ENCODE measurements at places on chromosomes 4 and X. TPM values are rescaled to one million over a fixed set of nuclear protein-coding genes. Genes with fewer than 3 reads are reported as not detected.

DNA sequence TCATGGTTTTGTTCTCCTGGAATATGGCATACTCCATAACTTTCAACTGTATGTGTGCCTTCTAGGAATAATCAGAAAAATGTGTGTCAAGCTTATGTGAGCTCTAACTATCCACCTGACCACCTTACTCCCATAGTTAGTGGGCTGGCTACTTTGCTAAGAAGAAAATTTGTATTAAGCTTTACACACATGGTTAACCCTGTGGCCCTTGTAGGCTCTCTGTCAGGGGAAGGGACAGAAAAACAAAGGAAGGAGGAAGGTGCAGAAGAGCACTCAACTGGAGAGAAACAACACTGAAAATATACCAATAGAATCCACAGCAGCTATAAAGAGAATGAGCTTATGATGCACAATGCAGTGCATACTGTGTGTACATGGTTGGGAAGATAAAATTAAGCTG is 84.6 kb downstream of the PPP3CA start:
- DNase-seq: no peak

DNA sequence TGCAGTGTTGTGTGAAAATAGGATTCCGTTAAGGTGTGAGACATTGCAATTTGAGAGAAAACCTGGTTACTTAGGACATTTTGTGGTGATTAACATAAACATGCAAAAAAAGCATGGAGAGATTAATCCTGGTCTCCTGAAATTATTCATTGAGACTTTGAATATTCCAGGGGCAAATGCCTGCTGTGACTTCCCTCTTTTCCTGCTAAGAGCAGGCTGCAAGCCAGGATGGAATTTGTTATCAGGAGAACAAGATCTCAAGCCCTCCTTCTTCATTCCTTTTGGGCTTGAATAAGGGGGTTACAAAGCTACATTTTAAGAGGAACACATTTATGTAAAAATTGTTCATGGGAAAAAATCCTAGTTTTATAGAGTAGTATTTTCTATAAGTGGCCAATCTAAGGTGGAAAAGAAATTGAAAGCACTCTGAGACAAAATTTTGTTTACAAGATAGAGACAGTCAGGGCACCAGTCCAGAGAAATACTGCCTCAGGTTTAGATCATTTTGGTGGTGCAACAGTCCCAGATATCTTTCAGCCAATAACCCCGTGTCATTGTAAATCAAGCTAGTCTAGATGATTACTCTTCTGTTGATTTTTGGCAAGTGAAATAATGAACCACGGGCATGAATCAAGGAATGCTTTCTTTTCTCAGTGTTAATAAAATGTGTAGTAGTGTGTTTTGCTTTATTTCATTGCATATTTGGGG is 1528.3 kb upstream of the AGA start:
- DNase-seq: no peak

DNA sequence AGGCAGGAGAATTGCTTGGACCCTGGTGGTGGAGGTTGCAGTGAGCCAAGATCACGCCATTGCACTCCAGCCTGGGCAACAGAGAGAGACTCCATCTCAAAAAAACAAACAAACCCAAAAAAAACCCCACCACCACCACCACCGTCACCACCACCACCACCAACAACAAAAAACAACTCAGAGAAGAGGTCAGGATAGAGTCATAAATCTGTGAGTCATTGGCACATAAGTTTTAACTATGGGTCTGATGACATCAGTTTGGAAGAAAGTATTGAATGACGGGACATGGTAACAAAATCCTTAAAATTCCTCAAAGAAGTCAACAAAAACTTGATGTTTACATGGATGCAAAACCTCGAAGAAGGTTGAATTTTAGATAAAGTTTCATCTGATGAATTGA is 288.0 kb upstream of the SFRP2 start:
- no peak for DNase-seq

The RHOH gene
- 0.50 TPM for polyA plus RNA-seq

The UGT2B10 gene
- not detected for polyA plus RNA-seq

DNA sequence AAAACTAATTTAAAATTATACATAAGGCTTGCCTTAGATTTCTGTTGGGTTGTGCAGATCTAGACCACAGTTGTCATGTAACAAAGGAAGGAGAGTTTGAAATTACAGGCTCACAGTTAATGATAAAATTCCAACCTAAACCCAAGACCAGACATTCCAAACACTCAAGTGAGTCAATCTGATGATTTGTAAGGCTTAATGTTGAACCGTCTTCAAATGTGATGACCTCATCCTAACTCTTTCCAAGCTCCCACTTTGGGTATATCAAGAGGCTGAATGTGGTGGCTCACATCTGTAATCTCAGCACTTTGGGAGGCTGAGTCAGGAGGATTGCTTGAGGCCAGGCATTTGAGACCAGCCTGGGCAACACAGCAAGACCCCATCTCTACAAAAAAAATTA is 149.2 kb downstream of the TBL1X start:
- DNase-seq: no peak

DNA sequence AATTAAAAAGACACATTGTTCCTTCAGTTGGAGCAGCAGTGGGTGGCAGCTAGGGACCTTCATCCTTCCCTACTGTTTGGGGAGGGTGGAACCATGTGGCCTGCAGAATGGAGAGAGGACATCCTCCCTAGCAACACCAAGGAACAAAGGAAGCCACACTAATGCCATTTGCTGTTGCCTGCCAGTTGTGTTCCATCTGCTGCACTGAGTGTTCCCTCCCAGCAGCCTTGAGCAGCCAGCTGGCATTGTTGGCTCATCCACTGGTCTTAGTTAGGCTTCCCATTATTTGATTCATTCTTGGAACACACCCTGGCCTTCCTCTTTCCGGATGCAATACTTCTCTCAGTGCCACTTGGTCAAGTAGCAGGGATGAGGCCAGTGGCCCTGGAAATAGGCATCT is 25.0 kb upstream of the HMGB3 start:
- DNase-seq: no peak

- no peak for DNase-seq
These were observed 87.7 kb upstream of the WWC2 start for GRCh38 chr4:183011213-183011907.

The CT45A5 gene
- not detected for polyA plus RNA-seq

- no peak for DNase-seq
These were observed 214.0 kb downstream of the FBXW7 start for GRCh38 chr4:152321923-152322322.

- DNase-seq: no peak
These were observed 1657.4 kb upstream of the IGFBP7 start for GRCh38 chr4:58767598-58767997.

DNA sequence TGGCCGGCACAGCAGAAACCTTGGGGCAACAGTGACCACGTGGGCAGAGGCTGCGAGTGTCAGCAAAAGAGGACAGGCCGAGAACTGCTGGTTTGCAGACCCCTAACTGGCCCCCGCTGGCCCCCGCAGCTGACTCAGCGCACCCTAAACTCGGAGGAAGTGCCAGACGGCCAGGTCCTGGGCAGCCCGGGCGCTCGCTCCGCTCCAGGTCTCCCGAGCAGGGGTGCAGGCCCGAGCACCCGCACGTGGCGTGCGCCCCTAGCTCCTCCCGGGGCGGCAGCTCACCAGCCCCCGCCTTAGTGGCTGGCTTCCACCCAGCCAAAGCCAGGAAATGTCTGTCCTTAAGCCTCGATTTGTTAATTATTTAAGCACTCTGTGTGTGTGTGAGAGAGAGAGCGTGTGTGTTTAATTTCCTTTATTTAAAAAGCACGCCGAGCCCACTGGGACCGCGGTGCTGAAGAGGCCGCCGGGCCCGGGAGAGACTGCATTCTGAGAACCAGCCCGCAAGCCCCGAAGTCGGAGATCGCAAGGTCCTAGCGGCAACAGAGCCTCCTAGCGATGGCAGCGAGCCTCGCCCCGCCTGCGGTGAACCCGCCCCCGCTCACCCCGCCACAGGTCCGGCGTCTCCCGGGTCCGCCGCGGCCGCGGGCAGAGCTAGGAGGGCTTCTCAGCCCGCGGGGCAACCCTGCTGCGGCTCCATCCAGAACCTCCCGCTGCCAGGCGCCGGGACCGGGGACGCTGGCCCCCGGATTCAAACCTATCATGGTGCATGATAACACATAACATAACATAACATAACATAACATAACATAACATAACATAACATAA is 45.9 kb upstream of the CDKN2AIP start:
- peak; percentile 61 for DNase-seq

The TREX2 gene
- polyA plus RNA-seq: 0.37 TPM

The CDKL2 gene
- polyA plus RNA-seq: 18.0 TPM

GRCh38 chr4:25386926-25387325 is 9.9 kb downstream of the ANAPC4 start:
- DNase-seq: no peak

- peak; percentile 5 for DNase-seq
These were observed 6.4 kb upstream of the SMIM9 start for GRCh38 chrX:154840856-154841255.

GRCh38 chrX:133838761-133839676 is 146.4 kb downstream of the GPC3 start:
- peak; percentile 48 for DNase-seq

The MCF2 gene
- 1.3 TPM for polyA plus RNA-seq

- no peak for DNase-seq
These were observed 5.1 kb upstream of the ASB9 start for GRCh38 chrX:15274946-15275345.

The SMIM31 gene
- polyA plus RNA-seq: 0.86 TPM

The PAK3 gene
- 6.5 TPM for polyA plus RNA-seq

The SPIN2A gene
- polyA plus RNA-seq: 4.3 TPM

Measured in left kidney (tissue), 8 donors.